Activated CD4-positive, alpha-beta T cell treated with anti-CD3 and anti-CD28 coated beads, Interleukin-2, amount 50 U/mL, for 48 hours (primary cell): ENCODE measurements at places on chromosomes 16 and 17.

DNA sequence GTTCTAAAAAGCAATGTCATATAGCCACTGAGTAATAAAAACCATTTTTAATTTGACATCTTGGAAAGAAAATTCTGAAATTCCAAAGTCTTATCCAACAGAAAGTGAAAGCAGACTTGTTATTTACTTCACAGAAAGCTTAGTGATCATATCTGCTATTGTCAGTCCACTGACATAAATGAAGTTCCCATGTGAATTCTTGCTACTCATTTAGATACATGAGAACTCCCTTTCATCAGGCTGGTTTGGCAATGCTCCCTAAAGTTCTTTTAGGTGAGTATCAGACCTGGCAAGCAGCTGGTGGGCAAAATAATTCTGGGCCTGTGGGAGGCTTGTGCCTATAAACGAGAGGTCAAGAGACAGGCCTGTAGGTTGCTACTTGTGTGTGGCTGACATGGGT lies 23.4 kb downstream of the NME2 start:
- no peak for DNase-seq

- DNase-seq, result no peak
These were observed 1.9 kb upstream of the UTP6 start for GRCh38 chr17:31903401-31903800.

- no peak for DNase-seq
These were observed 57.5 kb upstream of the ARHGAP44 start for GRCh38 chr17:12731839-12732238.

- DNase-seq, result no peak
These were observed 8.8 kb downstream of the KIAA0513 start for GRCh38 chr16:85036236-85037049.

DNA sequence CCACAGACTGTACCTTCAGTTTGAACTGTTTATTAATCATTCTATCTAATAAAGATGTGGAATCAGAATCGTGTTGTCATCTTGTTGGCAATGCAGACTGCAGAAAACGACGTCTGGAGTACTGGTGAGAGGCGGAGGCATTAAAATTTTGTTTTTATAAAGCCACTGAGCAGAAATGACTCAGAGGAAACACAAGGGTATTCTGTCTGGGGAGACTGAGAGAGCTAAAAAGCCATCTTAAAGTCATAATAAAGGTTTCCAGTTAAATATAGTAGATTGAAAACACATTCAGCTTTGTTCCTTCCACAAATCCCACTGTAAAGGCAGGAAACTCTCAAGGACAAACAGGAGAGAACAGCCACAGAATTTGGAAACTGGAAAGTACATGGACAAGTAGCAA lies 74.2 kb downstream of the CPPED1 start:
- no peak for DNase-seq

- DNase-seq, result no peak
These were observed 505.4 kb upstream of the RBFOX1 start for GRCh38 chr16:6827267-6827666.

DNA sequence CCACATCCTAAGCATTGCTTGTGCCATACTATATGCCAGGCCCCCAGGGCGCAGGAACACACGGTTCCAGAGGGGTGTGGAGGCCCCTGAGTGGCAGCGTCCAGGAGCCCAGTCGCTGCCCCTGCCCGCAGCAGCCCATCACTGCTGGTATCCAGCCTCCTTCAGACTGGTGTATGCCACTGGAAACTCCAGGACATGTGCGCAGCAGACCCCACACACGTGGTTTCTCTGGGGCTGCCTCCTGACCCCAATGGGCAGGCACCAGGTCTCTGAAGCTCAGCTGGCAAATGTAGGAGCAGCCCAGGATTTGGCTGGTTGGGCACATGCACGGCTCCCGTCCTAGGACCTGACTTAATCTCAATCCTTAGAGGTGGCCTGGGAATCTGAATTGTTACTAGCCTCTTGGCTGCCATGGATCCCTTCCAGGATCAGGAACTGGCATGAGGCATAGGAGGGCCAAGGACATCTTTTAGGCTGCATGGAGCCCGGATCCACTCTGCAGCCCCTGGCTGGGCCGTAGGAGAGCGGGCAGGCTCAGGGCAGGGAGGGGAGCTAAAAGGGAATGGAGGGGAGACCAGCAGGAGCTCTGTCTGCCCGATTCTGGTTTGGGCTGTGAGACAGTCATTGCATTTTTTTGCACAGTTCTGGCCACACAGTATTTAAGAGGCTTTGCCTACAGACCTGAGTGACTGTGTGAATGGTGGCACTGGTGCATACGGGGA lies 62.3 kb downstream of the RAI1 start:
- DNase-seq, result no peak

DNA sequence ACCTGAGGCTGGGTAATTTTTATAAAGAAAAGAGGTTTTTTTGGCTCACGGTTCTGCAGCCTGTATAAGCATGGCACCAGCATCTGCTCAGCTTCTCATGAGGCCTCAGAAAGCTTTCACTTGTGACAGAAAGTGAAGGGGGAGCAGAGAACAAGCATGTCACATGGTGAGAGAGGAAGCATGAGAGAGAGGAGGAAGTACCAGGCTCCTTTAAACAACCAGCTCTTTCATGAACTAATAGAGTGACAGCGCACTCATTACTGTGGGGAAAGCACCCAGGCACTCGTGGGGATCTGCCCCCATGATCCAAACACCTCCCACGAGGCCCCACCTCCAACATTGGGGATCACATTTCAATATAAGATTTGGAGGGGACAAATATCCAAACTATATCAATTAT lies 86.8 kb downstream of the USP32 start:
- DNase-seq, result no peak

- DNase-seq, result no peak
These were observed 46.2 kb downstream of the CYB561 start for GRCh38 chr17:63399856-63400255.

- DNase-seq, result no peak
These were observed 5.6 kb upstream of the RBL2 start for GRCh38 chr16:53428681-53429080.

DNA sequence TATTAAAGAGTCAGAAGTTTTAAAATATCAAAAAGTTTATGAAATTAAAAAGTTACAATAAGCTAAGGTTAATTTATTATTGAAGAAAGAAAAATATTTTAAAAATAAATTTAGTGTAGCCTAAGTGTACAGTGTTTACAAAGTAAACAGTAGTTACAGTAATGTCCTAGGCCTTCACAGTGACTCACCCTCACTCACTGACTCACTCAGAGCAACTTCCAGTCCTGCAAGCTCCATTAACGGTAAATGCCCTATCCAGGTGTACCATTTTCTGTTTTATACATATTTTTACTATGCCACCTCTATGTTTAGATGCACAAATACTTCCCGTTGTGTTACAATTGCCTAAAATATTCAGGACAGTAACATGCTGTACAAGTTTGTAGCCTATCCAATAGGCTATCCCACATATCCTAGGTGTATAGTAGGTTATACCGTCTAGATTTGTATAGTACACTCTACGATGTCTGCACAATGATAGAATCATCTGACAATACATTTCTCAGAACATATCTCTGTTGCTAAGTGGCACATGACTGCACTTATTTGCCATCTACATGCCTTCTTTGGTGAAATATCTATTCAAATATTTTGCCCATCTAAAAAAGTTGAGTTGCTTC lies 67.2 kb upstream of the WSB1 start:
- no peak for DNase-seq

DNA sequence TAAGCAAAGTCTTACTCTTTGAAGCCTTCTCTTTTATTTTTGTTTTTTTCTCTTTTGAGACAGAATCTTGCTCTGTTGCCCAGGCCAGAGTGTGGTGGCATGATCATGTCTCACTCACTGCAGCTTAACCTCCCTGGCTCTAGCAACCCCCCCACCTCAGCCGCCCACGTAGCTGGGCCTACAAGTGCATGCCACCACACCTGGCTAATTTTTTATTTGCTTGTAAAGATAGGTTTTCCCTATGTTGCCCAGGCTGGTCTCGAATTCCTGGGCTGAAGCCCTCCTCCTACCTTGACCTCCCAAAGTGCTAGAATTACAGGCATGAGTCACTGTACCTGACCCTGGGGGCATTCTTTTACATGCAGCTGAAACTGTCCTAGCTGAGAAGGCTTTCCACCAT lies 154.7 kb downstream of the PRKCB start:
- DNase-seq, result no peak

DNA sequence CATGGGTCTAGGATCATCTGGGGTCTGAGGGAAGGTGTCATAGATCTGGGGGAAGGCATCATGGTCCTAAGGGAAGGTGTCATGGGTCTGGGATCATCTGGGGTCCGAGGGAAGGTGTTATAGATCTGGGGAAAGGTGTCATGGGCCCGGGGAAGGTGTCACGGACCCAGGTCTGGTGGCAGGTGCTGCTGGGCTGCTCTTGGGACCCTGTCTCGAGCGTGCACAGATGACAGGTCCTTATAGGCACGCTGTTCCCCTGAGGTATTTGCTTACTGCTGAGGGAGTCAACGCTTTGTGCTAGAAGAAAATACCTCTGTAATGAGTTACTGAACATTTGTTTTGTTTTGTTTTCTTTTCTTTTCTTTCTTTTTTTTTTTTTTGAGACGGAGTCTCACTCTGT lies 1.4 kb downstream of the RAB40C start:
- DNase-seq, result no peak

GRCh38 chr17:30117675-30118081 lies 1.1 kb downstream of the NSRP1 start:
- no peak for DNase-seq

- DNase-seq, result no peak
These were observed 2.6 kb downstream of the EPOP start for GRCh38 chr17:38671939-38672720.

- peak; percentile 58 for DNase-seq
These were observed 749 bp downstream of the GRIN2A start for GRCh38 chr16:10181196-10182162.

GRCh38 chr16:69169051-69169450 lies 17.9 kb upstream of the SNTB2 start:
- no peak for DNase-seq

DNA sequence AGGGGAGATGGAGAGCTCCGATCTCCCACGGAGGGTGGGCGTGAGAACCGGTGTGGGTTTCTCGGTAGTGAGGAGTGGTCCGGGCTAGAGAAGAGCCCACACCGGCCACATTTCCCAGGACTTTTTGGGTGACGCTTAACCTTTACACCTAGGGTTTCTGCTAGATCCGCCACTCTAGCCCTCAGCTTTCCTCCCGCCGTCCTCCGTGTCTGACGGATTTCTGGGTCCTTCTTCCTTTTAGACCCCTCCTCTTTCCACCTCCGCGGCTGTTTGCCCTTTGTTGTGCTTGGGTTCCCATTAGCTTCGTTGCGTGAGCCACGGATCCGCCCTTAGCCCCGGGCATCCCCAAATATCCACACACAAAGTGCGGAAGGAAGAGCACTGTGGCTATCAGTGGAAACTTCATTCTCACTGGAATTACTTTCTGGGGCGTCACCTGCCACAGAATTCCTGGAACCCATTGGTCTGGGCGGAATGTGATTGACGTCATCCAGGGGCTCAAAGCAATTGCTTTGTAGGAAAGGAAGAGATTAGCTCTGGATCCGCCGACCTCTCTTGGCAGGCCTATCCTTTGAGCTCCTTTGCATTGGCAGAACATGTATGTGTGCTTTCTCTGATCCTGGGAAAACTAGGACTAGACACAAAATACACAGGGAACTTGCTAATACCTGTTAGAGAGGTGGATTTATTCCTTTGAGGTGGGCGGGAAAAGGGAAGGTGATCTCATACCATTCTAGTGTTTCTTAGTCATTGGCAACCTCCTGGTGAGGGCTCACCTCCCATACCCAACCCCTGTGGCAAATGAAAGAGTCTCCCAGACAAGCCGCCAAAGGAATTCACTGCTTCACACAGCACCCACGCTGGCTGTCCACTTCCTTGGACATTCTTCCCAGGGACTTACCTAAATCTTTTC lies 654 bp downstream of the TNFAIP1 start:
- no peak for DNase-seq

DNA sequence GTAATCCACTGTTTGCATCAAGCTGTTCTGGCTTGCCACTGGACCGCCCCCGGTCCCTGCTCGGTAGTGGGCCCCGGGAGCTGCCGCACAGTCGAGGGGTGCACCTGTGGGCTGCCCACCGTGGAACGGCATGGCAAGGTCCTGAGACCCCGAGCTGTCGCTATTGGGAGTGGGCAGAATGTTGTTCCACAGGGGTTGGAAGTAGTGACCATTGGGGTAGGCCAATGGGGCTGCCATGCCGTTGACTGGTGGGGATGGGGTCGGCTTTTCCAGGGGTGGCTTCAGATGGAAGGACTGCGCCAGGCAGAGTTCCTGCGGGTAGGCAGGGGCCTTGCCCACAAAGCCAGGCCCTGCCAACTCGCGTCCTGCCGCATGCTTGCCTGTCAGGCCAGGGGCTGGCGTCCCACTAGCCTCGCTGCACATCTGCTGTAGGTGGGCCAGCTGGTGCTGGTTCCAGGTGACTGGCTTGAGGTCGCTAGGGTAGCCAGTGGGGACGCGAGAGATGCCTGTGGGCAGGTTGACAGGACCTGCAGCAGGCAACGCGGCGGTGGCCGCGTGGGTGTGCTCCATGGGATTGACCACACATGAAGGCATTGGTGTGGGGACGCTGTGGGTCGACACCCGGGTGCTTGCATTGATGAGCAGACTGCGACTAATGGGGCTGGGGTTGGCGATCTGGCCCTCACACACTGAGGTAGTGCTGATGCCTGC lies 14.8 kb downstream of the TRAF4 start:
- no peak for DNase-seq

GRCh38 chr17:5877948-5878347 lies 192.2 kb upstream of the WSCD1 start:
- no peak for DNase-seq

DNA sequence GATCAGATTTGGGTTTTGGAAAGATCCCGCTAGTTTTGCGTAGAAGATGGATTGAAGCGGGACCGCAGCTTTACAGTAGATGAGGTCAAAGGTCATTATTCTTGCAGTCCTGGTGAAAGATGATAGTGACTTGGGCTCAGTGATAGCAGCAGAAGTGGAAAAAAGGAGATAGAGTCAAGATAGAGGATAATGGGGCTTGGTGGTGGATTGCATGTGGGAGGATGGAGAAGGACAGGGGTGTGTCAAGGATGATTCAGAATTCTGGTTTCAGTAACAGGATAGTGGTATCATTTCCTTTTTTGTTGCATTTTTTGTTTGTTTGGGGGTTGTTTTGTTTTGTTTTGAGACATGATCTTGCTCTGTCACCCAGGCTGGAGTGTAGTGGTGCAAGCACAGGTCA lies 28.7 kb downstream of the CHD9NB start:
- DNase-seq, result no peak

GRCh38 chr17:41037853-41038350 lies 3.2 kb upstream of the KRTAP1-3 start:
- DNase-seq, result no peak

DNA sequence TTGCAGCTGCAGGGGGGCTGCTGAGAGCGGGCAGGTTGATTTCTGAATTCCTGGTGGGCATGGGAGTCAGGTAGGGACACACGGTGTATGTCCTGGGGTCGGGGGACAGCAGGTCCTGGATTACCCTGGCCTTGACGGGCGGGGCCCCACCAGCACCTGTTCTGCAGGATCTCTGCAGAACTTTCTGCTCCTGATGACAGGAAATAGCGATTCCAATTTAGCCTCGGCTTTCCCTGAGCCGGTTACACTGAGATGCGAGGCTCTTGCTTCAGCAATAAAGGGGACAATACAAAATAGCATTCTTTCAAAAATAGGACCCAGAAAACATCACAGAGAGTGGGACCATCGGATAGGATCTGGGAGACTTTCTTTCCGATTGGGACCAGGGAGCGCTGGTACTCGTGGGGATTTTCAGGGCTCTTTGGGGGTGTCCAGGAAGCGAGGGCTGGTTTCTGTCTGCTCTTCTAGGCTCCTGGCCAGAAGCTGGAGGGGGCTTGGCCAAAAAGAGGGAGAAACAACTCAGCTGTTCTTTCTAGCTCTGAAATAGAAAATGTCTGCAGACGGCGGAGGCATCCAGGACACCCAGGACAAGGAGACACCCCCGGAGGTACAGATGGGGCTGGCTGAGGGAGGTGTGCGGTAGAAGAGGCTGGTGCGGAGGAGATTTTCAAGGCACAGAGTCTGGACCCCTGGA lies 642 bp downstream of the ZNF205 start:
- DNase-seq, result no peak
